AG10803 (cell line): ENCODE measurements at places on chromosomes 13 and 19.

DNA sequence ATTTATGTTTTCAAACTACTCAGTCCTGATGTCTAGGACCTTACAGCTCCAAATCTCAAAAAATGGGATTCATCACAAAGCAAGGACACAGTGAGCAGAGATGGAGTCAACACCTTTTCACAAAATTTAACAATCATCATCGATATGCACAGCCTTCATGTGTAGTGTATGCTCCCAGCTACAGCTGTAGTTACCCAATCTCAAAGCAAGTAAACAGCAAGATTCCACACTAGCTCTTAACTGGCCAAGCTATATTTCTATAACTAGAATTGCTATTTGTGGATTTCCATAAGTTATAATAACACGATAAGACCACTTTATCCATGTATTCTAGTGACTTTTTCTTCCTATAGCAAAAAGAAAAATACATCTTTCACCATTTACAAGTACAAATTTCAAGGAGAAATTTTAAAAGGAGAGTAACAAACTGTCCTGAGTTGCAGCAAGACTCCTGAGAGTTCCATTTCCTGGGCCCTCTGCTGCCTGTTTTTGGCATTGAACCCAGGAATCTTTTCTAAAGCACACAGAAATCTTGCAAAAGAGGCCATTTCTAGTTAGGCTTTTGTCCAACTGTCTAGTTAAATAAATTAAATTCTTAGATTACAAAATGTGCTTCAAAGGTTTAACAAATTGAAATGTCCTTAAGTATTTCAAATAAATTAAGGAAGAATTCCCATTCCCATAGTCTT is 460.6 kb downstream of the FGF14 start:
- peak; percentile 14 for DNase-seq

DNA sequence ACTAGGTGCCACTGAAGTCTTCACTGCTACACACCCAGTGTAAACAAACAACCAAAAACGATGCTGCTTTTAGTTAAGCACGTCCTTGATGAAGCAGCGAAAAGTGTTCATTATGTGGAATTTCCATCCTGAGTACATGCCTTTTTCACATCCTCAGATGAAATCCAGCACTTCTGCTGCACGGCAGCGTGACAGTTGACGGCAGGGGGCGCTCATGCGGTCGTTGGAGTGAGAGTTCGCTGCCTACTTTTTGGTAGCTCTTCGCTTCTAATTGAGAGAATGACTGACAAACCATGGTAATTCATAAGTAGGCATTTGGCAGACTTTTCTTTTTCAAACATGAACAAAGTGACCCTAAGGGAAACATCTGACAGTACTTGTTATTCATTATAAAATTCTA is 1124.9 kb downstream of the EFNB2 start:
- DNase-seq = peak; percentile 52

GRCh38 chr19:35978271-35978670 is 16.7 kb upstream of the SDHAF1 start:
- DNase-seq = no peak

DNA sequence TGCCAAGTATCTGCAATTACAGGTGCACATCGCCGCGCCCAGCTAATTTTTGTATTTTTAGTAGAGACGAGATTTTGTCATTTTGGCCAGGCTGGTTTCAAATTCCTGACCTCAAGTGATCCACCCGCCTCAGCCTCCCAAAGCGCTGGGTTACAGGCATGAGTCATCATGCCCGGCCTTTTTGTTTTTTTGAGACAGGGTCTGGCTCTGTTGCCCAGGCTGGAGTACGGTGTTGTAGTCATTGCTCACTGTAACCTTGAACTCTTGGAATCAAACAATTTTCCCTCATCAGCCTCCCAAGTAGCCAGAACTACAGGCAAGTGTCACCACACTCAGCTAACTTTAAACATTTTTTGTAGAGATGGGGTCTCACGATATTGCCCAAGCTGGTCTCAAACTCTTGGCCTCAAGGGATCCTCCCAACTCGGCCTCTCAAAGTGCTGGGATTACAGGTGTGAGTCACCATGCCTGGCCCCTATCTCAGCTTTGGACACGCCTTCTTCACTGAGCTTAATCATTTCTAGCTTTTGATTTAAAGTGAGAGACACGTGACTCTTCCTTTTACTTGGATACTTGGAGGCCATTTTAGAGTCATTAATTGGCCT is 4.0 kb upstream of the IRGC start:
- DNase-seq = no peak

GRCh38 chr19:41699968-41700323 is 8.5 kb upstream of the CEACAM5 start:
- DNase-seq = no peak

DNA sequence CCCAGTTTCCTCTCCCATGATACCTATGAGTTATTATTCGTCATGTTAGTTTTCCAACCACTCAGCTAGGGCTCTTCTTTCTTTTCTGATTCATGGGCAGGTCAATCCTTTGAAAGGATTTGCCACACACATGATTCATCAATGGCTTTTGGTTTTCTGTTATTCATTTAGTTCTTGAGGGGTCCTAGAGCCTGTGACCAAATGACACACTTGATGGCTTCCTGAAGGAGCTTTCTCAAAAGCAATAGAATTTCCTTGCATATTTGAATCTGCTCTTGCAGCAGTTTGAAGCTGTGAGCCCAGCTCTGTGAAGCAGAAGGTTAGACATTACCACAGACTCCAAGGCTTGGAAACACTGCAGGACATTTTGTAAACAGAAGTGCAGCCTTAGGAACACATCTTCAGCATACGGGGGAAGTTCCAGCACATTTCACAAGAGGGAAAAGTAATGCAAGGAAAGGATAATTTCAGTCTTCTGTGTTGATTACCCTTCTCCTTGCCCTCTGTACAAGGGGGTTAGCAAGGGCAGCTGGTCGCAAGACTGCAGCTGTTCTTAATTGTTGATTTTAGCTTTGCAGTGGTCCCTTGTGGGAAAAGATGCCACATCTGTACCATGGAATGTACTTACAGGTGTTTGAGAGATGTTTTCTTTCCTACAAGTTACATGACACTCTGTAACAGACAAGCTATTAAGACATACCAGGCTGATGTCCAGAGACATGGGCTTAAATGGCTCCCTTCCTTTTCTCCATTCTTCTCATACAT is 338.6 kb downstream of the KCNRG start:
- DNase-seq = peak; percentile 61

DNA sequence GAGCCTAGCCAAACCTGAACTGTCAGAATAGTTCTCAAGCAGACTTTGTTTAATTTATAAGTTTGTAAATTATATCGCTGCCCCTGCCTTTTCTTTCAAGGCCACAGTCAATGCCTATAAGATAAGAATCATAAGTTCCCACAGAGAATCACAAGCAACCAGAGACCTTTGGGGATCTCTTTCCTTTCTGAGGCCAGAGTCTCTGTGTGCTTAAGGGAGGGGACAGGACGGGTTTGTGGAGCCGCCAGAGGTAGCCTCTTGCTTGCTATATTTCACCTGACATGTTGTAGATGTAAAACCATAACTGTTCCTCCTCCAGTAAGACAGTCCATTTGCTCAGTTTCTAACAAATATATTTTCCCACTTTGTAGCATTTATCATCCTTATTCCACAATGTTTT is 458.8 kb downstream of the RFC3 start:
- DNase-seq = no peak

DNA sequence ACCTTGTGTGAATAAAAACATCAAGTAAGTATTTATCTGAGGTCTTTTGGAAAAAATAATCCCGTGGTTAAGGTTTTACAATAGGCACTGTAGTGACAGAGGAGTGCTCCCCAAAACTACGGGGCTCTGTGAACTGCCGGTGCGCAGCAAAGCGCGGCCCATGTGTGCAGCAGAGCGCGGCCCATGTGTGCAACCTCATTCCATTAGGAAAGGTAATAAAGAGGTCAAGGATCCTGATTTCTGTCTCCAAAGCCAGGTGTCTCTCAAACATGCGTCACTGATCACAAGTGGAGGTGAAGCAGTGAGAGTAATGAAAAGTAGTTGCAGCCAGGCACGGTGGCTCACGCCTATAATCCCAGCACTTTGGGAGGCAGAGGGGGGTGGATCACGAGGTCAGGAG is 58.7 kb downstream of the MRPL57 start:
- DNase-seq = no peak

DNA sequence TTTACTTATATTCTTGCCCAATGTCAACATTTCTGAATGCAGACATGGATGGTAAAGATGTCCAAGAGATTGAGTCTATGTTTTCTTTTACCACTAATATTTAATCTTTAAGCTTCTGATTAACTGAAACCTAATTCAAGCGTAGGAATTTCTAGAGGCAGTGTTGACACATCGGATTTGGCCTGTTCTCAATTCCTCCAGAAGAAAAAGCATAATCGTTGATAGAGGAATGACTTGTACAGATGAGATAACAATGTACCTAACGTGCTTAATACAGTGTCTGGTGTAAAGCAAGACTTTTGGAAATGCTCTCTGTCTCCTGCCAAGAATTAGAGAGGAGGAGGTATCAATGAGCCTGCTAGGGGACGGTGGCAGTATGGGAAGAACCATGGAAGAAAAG is 35.2 kb downstream of the SLC15A1 start:
- DNase-seq = no peak

DNA sequence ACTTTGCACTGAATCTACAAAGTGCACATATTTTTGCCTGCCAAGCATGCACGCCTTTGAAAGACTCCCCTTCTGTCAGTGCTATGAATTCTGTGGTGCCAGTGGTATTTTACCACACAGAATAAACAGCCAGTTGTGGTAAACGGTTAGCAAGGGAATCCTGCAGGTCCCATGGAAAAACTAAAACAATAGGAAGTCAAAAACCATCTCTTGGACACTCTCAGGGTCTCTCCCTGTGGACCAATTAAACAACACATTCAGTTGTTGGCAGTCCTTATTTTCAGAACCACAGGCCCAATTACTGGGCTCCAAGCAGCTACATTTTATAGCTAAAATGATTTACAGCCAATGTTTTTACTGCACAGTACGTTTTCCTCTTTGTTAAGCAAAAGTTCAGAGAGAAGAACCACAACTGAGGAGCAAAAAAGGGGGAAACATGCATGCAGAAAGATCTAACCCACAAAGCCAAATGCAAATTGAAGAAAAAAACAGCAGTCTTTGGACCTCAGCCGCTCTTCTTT is 116.9 kb downstream of the KCTD12 start:
- DNase-seq = peak; percentile 81

- DNase-seq = peak; percentile 75
Observed at GRCh38 chr19:47161876-47162489, 31.3 kb downstream of the SAE1 start.

DNA sequence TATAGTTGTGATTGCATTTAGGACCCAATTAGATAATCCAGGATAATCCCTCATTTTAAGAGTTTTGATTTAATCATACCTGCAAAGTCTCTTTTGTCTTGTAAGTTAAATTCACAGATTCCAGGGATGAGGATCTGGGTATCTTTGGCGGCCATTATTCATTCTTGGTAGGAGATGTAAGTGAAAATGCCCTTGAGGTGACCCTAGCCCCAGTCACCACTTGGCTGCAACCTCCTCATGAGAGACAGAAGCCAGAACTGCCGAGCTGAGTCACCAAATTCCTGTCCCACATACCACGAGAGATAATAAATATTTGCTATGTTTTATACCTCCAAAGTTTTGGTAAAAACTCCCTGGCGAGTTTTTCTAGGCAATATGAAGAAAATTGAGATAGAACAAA is 389.4 kb downstream of the RFC3 start:
- peak; percentile 91 for DNase-seq

GRCh38 chr19:12260861-12261260 is 33.8 kb downstream of the ZNF44 start:
- DNase-seq = no peak

DNA sequence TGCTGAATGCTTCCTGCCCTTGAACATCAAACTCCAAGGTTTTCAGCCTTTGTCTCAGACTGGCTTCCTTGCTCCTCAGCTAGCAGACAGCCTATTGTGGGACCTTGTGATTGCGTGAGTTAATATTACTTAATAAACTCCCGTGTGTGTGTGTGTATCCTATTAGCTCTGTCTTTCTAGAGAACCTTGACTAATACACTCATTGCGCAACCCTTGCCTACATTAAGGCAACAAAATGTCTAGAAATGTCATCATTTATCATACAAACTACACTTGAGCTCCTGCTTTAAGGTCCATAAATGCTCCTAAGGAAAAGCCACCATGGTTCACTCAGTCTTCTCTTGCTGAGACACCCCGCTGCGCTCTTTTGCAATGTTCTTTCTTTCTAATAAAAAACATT is 2861.0 kb downstream of the PCDH9 start:
- DNase-seq = no peak

GRCh38 chr19:49613374-49613773 is 22.4 kb downstream of the PRR12 start:
- DNase-seq = no peak

- DNase-seq = no peak
Observed at GRCh38 chr13:91162180-91162579, 185.3 kb upstream of the MIR17HG start.

- no peak for DNase-seq
Observed at GRCh38 chr19:39172700-39173501, 23.9 kb upstream of the NCCRP1 start.

- no peak for DNase-seq
Observed at GRCh38 chr13:62418376-62418775, 1002.7 kb upstream of the PCDH20 start.

DNA sequence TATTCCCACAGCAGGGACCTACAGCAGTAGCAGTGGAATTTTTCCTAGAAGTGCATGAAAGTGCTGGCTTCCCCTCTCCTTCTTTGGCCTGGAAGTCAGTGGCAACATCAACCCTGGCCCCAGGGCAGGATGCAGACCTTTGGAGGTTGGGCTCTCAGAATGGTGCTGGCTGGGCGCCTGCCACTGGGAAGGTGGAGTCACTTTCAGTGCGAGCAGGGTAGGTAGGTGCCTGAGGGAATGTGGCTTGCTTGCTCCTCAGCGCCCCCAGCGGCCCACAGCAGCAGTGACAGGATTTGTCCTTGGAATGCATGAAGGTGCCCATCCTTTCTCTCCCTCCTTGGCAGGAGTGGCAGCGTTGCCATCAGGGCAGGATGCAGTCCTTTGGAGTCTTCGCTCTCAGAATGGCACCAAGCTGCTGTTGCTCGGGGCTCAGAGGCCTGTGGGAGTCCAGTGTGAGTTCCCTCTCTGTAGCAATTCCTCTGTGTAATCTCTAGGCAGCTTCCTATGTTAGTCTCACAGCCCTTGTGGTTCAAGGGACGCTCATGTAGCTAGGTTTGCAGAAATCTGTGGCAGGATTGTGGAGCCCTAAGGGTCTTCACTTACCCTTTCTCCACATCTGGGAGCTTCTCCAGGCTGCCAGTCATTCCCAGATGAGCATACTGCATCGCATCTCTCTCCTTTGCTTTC is 354.4 kb upstream of the DACH1 start:
- DNase-seq = no peak

GRCh38 chr13:62910541-62911060 is 1495.0 kb upstream of the PCDH20 start:
- no peak for DNase-seq

- DNase-seq = no peak
Observed at GRCh38 chr19:33859016-33859415, 62.3 kb downstream of the KCTD15 start.
